WTC11 (cell line): ENCODE measurements at places on chromosomes 12 and 14.

DNA sequence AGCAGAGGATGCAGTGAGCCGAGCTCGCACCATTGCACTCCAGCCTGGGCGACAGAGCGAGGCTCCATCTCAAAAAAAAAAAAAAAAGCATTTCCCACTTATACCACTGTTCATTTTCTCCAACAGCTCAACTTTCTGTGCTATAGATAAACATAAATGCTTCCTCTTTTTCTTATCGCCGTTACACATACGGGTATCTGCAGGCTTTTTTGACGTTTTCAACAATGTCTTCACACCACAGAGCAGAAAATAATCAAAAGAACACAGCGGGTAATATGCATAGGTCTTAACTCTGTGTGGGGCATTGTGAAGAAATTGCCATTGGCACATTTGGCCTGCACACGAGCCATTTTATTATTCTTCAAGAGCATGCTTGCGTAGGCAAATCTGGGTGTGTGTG, 86.4 kb downstream of the CAPZA3 start:
- no peak for DNase-seq

- DNase-seq = no peak
Measured at GRCh38 chr12:91572869-91573268, 390.3 kb upstream of the DCN start.

DNA sequence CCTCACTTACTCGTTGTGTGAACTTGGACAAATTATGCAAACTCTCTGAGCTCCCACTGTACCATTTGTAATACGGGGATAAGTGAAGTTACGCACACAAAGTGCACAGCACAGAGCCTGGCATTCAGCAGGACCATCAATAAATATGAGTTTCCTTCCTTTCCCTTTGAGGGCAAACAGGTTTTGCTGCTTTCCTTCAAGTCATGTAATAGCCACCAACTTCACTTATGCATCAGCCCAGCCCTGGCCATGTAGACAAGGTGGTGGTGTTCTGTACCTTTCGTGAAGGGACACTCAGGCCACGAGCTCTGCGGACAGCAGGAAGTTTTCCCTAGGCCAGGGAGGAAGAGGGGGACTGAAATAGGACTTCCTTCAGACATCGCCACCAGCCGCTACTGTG, 272.7 kb downstream of the CACNA1C start:
- no peak for DNase-seq

DNA sequence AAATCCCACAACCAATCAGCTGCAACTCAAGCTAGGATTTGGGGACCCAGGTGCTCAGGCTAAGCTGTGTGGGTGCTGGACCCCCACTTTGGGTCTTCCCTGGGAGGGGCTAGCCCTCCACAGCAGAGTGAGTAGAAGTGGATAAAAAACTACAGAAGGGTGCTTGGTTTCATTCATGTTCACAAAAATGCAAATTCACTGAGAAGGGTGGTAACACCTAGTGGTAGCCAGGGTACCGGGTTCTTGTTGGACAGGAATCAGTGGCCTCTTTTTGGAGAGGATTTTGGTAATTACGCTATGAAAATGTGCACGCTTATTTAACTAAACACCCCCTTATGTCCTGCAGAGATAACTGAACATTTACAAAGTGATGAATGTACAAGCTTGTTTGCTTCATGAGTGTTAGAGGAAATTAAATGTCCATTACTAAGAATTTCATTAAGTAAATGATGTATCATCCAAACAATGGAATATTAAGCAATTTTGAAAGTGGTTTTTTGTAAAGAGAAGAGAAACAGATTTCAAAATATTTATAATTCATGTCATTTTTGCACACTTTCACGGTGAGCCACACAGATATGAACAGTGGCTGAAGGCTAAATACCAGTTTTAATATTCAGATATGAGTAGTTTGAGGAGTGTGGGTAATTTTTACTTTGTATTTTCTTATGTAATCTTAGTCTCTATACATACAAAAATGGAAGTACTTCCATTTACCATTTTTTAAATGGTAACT, 78.3 kb downstream of the DDX51 start:
- DNase-seq = no peak
